ENCODE measurements at places on chromosomes 3 and 15.

DNA sequence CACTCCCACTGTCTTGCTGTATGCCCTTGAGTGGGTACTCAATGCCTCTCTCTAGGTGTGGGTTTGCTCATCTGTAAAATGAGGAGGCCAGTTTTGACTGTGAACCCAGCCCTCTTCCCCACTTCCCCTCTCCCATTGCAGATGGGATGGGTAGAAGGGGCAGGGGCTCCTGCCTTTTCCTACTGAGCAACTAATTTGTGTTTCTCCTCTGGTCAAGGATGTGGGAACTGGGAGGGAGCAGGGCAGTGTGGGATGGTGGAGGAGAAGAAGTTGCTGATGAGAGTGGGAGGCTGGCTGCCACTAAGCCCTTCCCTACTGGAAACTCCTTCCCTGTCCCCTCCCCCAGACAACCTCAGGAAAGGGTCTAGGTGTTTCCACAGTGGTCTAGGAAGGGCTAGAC is 20.1 kb upstream of the ANKDD1A start:
- no peak for DNase-seq

DNA sequence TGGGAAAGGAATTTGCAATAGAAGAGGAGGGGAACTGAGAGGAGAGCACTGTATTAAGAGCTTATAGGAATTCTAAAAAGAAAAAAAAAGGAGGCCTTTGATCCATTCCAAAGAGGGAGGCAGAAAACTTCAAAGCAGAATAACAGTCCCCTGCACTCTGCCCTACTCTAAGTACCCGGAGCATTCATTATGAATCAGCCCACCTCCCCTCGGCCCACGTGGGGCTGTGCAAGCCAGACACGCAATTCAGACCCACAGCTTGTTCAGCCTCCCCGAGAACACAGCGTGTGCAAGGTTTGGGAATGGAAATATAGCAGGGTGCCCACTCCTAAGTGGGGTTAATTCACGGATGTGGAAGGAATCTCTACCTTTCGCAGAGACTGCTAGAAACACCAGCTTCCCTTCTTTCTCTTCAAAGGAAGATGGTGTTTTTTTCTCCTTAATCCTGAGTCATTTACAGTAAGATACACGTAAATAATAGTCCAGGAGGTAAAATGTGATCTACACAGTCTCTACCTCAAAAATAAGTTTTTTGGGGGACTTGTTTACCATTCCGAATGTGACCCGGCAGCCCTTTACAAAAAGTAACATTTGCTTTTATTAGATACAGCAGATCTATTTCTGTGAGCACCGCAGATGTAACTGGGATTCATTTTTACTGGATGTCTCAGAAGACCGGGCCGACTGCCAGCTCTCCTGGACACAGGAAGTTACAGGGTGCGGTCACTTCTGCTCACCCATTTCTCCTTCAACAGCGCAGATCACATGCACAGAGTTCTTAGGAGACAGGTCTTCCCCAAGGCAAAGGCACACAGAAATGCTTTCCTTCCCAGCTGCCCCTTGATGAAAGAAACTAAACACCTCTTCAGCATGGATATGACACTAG is 768.5 kb upstream of the CFAP20DC start:
- peak; percentile 91 for DNase-seq

DNA sequence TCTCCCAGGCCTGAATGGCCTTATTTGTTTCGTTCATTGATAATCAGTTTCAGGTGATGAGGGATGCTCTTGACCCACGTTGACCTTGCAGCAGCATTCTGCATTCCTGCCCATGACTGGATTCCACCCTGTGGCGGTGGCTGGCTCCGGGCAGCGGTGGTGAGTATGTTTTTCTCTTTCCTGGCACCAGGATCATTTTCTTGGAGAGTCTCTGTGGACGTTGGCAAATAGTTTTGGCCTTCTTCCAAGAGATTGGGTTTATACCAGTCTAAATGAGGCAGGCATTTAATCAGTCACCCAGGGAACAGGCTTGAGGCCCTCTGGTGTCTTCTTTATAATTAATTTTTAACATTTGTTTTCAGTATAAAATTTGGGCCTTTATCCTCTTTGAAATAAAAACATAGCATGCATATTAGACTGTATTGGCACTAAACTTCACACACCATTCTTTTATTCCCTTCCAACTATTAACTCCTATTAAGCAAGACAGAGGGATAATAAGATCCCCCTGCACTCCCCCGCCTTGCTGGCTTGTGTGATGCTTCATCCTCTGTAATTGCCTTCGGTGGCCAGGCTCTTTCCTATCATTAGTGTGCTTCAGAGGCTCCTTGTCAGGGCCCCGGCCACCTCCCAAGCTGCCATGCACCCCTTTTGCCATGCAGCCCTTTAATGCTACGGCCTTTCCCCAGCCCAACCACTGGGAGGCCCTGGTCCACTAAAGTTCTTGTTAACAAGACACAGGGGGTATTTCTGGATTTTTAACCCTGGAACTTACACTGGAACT is 176.2 kb upstream of the TOPAZ1 start:
- peak; percentile 53 for DNase-seq

GRCh38 chr3:1943395-1944118 is 155.1 kb upstream of the CNTN4 start:
- no peak for DNase-seq

- DNase-seq: no peak
These were observed 511.1 kb upstream of the UBE2E2 start for GRCh38 chr3:22691856-22692628.
